ENCODE measurements at places on chromosomes 3 and 15.
A peak's percentile ranks its signal among the peaks of the same experiment; 100 is the strongest.

GRCh38 chr3:9190276-9190675 lies 59.2 kb downstream of the SRGAP3 start:
- DNase-seq: no peak

- DNase-seq: no peak
These were observed 666 bp upstream of the FAM219B start for GRCh38 chr15:74907163-74907870.

DNA sequence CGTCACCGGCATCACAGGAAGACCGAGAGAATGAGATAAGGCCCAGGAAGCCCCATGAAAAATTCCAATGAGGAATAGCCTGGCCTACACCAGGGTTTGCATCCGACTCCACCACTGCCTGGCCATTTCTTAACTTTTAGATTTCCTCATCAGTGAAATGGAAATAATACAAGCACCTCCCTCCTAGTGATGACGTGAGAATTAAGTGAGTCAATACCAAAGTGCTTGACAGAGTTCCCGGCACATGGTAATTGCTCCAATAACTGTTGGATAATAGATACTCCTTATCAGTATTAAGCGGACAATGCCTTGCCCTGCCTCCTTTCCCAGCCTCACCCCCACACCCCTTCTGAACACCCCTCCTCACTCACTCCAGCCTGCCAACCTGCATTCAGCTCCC lies 105.4 kb downstream of the TLE3 start:
- no peak for DNase-seq

DNA sequence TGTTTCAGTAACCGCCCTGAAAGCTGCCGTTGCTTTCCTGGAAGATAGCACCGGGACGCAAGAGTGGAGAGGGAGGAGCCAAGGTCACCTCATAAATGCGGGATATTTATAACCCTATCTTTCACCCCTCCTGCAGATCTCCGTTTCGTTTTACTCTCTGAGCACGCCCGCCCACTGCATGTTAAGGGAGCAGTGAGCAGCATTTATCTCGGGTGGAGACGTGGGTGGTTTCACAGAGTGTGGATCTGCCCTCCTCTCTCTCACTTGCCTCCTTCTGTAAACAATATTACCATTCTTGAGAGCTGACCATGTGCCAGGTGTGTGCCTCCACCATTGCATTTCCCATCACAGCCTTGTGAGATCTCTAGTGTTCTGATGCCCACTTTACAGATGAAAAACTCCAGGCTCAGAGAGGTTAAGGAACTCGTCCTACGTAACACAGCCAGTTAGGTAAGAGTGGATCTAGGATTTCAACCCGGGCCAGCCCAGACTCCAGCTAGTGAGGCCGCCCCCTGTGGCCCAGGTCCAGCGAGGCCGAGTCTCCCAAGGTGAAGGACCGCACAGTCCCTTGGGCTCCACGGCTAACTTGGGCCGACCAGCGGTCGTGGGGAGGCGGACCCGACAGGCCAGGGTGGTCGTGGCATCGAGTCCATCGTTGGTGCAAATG lies 16.9 kb upstream of the SEMA4B start:
- DNase-seq: peak; percentile 63

GRCh38 chr3:114052216-114052615 lies 4.1 kb downstream of the CCDC191 start:
- no peak for DNase-seq

- DNase-seq: no peak
These were observed 846 bp upstream of the POLG start for GRCh38 chr15:89335298-89336041.

DNA sequence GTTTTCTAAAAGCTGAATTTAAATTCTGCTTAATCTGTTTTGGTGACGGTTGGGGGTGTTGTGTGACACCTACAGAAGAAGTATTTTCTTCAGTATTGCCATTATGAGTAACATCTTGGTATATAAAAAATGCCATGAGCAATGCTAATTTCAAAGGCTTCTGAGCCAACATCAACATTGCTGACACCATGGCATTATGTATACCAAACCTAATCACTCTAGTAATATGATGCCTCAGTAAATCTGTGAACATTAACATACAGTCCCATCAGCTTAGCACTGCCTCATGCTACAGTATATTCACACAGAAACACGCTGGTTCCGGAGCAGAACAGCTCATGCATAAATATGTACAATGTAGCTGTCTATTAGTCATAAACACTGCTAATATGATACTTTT lies 75.8 kb downstream of the ZPLD1 start:
- peak; percentile 39 for DNase-seq

DNA sequence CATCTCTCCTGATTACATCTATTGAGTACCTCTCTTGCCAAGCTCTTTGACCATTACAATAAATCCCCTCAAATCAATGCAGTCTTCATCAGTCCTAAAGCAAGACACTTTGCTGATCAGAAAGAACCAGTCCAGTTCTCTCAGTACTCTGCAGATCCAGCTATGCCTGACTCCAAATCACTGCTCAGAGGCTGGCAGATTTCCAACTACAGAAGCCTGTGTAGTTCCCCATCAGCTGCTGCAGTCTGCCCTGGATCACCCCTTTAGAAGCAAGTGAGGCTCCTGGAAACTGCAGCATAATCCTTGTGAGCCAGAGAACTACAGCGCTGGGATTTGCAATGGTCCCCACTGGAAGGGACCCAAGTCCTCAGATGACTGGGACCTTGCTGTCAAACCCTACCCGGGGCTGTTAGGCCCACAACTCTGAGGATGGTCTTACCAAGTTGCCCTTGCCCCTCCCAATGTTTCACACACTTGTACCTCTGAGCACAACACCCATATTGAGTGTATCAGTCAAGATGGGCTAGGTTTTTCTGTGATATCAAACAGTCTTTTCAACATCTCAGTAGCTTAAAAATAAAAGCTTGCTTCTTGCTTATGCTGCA lies 81.9 kb upstream of the TOPAZ1 start:
- DNase-seq: no peak

DNA sequence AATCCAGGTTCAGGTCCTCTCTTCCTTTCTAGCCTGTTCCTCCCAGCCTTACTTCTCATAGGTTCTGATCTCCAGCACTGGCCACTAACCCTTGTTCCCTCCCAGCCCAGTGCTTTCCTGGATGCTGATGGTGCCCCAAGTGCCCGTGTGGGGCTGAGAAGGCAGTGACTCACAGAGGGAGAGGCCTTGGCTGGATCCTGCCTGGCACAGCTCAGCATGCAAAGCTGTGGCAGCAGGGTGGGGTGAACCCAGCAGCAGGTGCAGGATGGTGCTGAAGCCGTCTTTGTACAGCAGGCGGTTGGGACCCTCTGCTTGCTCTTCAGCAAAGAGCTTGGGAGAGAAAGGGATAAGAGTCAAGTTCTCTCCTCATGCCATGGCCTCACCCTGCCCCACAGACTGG lies 7.6 kb downstream of the LPCAT4 start:
- DNase-seq: no peak

DNA sequence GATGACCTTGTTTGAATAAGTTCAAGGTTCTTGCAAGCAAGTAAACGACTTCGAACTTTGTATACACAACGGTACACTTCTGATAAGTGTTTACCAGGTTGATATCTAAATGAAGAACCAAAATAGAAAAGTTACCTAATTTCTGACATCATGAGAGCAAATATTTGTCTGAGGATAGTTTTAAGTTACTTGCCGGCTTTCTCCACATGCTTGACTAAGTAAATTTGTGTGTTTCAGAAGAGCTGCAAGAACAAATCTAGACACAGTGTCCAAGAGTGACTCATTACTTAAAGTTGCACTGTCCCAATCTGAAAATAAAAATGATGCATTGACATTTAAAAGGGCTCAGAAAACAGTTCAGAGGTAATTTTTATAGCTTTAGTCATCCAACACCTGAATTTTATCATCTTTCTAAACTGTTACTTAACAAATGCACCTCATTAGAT lies 115.1 kb downstream of the HERC1 start:
- DNase-seq: no peak

- no peak for DNase-seq
These were observed 74.8 kb downstream of the PPM1L start for GRCh38 chr3:160830796-160831195.

All from NCI-H460 (cell line).